ENCODE measurements at places on chromosomes 7 and 10. TPM values are rescaled to one million over a fixed set of nuclear protein-coding genes. Genes with fewer than 3 reads are reported as not detected.

GRCh38 chr10:69065406-69066361 is 22.2 kb upstream of the SRGN start:
- DNase-seq, result no peak

DNA sequence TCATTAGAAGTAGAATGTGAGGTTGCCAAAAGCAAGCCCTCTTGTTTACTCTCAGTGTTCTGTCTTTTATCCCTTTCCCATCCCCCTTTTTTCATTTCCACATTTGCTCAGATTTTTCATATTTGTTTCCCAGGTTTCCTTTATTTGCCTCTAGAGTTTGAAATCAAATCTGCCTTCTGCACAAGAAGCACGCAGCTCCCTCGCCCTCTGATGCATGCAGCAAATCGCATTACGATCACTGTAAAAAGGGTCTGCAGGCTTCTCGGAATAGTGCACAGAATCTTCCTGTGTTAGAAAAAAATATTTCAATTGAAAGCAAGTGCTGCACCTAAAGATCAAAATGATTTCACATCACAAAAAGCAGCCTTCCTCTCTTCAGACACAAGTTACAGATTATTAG is 129.0 kb downstream of the GPAM start:
- no peak for DNase-seq

GRCh38 chr10:124414076-124414475 is 4.6 kb downstream of the OAT start:
- no peak for DNase-seq

DNA sequence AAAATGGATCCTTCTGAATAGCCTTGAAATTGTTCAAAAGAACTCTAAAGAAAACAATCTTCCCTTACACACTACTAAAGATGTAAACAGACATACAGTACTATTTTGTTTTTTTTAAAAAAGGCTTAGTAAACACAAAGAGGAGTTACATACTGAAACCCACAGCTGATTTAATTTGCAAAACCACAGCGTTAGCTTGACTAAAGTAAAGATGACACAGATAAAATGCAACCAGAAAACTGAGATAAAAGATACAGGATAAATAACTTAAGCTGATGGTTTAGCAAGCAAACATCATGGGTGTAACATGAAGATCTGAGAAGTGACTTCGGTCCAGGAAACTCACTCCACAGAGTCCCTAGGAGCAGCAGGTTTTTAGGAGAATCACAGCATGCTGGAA is 21.8 kb downstream of the PRKCQ start:
- no peak for DNase-seq

ZNF804B gene
- 2.7 TPM for total RNA-seq

TRDMT1 gene
- total RNA-seq, result 11.5 TPM

PPP1R3A gene
- not detected for total RNA-seq

UCN3 gene
- total RNA-seq, result not detected

GRCh38 chr10:103416436-103417147 is 20.2 kb downstream of the PDCD11 start:
- DNase-seq, result no peak

DNA sequence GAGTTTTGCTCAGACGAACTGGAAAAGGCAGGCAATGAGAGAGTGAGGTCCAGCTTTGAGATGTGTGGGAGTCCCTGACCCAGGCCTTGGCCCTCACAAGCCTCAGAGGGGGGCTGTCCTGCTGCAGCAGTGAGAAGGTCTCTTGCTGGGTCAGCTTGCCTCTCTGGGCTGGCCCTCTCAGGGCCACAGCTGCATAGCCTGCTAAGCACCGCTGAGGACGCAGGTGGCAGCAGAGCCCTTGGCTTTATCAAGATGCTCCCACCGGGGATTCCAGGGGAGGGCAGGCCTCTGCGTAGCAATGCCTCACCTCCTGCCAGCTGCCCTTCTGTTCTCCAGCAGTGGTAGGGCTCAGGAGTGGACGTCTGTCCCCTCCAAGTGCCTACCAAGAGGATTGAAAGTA is 128.7 kb downstream of the COBL start:
- DNase-seq, result peak; percentile 81

DNA sequence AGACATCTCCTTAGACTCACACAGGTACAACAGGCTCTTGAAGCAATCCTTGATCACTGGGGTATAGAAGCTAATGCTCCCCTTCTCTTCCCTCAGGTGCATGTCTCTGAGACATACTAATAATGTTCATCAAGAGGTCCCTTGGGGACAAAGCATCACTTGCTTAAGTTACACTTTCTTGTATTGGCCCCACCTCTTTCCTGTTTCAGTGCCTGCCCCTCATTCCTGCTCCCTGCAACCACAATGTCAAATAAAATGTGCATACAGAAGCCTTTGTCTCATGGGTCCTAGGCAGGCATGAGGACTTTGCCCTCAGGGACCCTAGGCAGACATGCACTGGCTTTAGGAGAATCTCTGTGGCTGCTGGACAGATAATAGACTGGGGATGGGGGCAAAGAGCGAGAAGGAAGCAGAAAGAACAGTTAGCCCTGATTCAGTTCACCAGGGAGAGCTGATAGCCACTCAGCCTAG is 175.0 kb upstream of the NPY start:
- DNase-seq, result no peak

- no peak for DNase-seq
These were observed 162.5 kb downstream of the LRMDA start for GRCh38 chr10:75593692-75594556.

DNA sequence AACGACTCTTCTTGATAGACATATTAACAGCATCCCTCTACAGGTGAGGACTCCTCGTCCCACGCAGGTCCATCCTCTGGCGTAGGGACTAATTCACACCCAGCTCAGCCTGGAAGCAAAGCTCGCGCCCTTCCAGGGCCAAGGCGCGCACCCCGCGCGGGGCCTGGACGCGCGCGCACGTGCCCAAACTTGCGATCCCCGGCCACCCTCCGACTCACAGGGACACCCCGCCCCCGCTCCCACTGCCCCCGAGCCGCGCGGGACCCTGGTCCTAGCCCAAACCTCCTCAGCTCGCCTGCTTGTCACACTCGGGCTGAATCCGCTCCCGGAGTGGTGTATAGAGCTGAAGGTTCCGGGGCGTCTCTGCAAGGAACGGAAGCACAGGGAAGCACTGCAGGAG is 76.9 kb downstream of the ZNF248 start:
- no peak for DNase-seq

DNA sequence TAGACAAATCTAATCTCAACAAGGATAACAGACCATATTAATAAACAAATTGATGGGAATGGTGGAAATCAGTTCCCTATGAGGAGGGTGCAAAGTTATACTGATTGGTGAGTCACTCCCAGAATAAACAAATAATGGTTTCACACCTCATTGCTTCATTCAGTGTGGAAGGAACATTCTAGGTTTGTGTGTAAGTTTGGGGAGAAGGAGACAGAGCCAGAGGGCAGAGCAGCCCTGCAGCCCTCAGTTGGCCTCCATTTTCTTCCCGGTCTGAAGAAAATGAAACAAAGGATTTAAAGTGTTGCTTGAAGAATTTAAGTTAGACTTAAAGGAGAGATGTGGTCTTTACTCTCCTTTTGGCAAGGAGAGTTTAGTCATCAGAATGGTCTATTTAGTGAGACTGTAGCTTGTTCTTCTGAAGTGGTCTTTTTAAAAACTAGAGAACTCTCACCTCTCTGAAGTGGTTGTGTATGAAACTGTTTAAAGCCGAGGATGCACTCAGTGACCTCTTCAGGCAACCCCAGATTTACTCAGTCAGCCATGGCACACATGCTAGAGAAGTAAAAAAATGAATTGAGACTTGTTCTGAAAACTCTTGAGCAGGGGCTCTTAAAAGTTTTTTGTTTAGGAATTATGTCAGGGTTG is 27.2 kb downstream of the IKZF1 start:
- no peak for DNase-seq

DNA sequence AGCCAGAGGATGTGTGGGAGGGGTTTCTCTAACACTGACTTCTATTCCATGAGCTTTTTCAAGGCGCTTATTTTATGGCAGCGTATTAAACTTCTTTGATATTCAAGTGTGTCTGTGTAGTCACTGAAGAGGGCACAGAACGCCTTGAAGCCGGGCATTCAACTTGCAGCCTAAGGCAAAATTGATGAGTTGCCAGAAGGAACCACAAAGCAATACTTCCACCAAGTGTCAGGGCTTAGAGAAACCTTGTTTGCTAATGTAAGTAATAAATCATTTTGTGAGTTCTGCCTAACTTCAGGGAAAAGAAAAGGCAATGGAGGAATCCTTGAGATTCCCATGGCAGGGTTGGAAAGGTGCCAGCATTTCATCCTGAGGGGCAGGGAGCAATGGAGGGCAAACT is 163.8 kb downstream of the LCOR start:
- DNase-seq, result no peak

DNA sequence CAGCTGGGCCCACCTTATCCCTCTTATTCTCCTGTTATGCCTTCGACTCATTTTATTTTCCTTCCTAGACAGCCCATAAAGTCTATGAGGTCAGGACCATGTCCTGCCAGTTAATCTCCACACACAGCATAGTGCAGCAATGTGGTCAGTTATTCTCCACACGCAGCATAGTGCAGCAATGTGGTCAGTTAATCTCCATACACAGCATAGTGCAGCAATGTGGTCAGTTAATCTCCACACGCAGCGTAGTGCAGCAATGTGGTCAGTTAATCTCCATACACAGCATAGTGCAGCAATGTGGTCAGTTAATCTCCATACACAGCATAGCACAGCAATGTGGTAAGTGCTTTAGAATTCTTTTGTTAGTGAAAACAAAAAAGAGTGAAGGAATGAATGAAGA is 77.8 kb downstream of the TEX36 start:
- DNase-seq, result no peak

DNA sequence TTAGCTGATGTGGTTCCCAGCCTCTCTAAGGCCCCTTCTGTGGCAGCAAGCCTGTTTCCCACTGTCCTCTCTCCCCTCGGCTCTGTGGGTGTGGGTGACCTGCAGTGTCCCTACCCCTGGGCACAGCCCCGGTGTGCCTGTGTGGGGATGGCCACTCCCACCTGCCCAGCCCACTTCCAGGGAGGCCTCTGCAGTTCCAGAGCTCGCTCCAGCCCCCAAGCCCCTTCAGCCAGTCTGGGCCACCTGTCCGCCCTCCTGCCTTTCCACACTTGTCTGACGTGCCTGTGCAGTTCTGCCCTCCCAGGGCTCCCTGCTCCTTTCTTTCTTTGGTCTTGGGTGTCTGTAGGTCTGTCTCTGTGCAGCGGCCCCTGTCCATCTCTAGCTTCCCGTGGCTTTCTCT is 127.0 kb upstream of the PPIF start:
- no peak for DNase-seq

CBX3 gene
- total RNA-seq, result 77.9 TPM

DNA sequence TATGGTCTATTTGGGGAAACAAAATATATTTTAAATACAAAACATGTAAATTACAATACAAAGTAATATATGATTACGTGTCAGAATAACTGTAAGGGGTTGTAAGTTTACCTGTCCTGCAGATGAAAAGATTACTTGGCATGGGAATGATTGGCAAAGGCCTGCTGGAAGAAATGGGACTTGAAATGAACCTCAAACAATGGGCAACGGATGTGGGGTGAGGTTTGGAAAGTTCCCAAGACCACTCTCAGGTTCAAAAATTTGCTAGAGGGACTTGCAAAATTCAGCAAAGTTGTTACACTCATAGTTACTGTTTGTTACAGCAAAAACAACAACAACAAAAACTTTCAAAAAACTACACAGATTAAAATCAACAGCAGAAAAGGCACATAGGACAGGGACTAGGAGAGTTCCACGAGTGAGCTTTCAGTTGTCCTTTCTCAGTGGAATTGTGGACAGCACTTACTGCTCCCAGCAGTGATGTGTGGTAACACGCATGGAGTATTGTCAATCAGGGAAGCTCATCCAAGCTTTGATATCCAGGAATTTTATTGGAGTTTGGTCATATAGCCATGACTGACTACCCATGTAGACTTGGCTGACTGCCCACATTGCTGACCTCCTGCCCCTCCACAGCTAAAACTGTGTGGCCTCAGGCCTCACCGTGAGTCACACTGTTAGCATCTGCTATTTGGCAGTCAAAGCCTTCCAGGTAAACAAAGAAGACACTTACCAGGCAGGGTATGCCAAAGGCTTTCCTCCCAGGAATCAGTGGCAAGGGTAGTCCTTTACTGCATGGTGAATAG is 43.8 kb downstream of the EXOC6 start:
- DNase-seq, result no peak

- DNase-seq, result no peak
These were observed 550.7 kb upstream of the MGMT start for GRCh38 chr10:128916383-128916782.

- no peak for DNase-seq
These were observed 187.8 kb downstream of the NPSR1 start for GRCh38 chr7:34845666-34846361.

- no peak for DNase-seq
These were observed 23.0 kb downstream of the ZNF518A start for GRCh38 chr10:96153070-96153469.

RUFY2 gene
- 98.5 TPM for total RNA-seq

GRCh38 chr10:127196282-127197153 is at the start of gene INSYN2A:
TSS of gene INSYN2A (minus strand) at chr10:127196591. CDS start at chr10:127176395, 20,196 bp downstream.
- DNase-seq, result peak; percentile 69

DNA sequence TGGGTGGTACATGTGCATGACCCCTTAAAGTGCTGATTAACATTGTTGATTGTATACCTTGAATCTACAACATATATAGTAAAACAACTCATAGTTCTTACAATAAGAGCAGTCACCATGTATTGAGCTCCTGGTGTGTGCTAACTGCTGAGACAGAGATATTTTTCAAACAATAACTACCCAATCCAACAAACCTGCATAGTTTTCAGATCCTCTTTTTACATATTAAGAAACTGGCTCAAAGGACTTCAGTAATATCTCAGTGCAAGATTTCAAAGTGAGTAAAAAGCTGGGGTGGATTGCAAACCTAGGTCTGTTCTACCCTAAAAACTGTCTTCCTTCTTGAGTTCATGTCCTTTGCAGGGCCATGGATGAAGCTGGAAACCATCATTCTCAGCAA is 272.2 kb downstream of the SNX13 start:
- no peak for DNase-seq

DIP2C gene
- total RNA-seq, result 59.1 TPM

- DNase-seq, result no peak
These were observed 2.4 kb downstream of the PURB start for GRCh38 chr7:44882899-44883298.

Data from dorsolateral prefrontal cortex (tissue), 122 donors.